MCF 10A (cell line): ENCODE measurements at places on chromosomes 13 and 19. TPM values are rescaled to one million over a fixed set of nuclear protein-coding genes. Genes with fewer than 3 reads are reported as not detected.

GRCh38 chr19:2060884-2061494 lies 9.9 kb upstream of the MKNK2 start:
- DNase-seq: peak; percentile 78
- H3K27me3 ChIP-seq: no peaks in the 10 kb centered on the region
- H3K36me3 ChIP-seq: no peaks in the 10 kb centered on the region
- peak overlapping the region; percentile 95 for H3K27ac ChIP-seq
- H3K4me1 ChIP-seq: peaks cover 16% of the 10 kb centered on the region

Gene LIM2
- not detected in 2 replicates for total RNA-seq

Gene MATK
- total RNA-seq: not detected in 2 replicates

Gene HIPK4
- total RNA-seq: not detected in 2 replicates

- H3K27me3 ChIP-seq: no peaks in the 10 kb centered on the region
- no peaks in the 10 kb centered on the region for H3K4me1 ChIP-seq
- H3K36me3 ChIP-seq: no peaks in the 10 kb centered on the region
- no peak overlapping the region for H3K4me3 ChIP-seq
- peak; percentile 1 for DNase-seq
These were observed 112.3 kb downstream of the GPC6 start for GRCh38 chr13:93338906-93339305.

- DNase-seq: no peak
- H3K4me3 ChIP-seq: no peak overlapping the region
- H3K27me3 ChIP-seq: no peaks in the 10 kb centered on the region
- H3K4me1 ChIP-seq: peaks cover 11% of the 10 kb centered on the region
These were observed 510.1 kb downstream of the IRS2 start for GRCh38 chr13:109276261-109276660.

DNA sequence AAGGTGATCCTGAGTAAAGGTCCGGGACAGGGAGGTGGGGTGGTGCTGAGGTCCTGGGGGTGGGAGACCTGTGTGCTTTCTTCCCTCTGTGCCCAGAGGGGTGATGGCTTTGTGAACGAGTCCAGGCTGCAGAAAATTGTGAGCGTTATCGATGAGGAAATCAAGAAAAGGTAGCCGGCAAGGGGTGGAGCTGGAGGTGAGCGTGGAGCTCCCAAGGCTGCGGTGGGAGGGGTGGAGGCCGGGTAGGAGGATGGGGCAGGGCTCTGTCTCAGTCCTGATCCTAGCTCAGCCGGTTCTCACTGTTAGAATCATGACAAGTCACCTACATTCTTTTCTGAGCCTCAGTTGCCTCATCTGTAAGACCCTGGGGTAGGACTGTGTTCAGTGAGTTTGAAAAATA lies 4.0 kb downstream of the SELENOV start:
- no peak overlapping the region for H3K27ac ChIP-seq
- no peak overlapping the region for H3K4me3 ChIP-seq
- H3K36me3 ChIP-seq: no peaks in the 10 kb centered on the region
- no peak for DNase-seq

DNA sequence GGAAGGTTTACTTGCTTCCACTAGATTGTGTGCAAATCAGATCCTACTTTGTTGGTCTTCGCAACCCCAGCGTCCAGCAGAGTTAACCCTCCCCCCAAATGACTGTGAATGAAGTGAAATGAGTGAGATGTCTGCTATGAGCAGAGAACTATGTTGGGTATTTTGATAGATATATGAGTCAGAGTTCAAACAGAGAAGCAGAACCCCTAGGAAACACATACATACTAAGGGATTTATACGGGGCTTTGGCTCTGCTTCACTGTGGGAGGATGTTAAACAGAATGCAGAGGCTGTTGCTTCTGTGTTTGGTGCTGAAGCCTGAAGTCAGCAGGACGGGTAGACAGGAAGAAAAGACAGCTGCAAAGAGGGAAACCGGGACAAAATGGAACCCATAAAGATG lies 197.0 kb downstream of the MZT1 start:
- no peak overlapping the region for H3K4me3 ChIP-seq
- no peaks in the 10 kb centered on the region for H3K36me3 ChIP-seq
- peaks cover 29% of the 10 kb centered on the region for H3K27me3 ChIP-seq
- DNase-seq: no peak
- H3K4me1 ChIP-seq: no peaks in the 10 kb centered on the region

GRCh38 chr13:20492641-20493040 lies 33.0 kb downstream of the CRYL1 start:
- no peaks in the 10 kb centered on the region for H3K27me3 ChIP-seq
- peak; percentile 66 for DNase-seq
- H3K4me3 ChIP-seq: no peak overlapping the region
- H3K4me1 ChIP-seq: peaks cover 13% of the 10 kb centered on the region

DNA sequence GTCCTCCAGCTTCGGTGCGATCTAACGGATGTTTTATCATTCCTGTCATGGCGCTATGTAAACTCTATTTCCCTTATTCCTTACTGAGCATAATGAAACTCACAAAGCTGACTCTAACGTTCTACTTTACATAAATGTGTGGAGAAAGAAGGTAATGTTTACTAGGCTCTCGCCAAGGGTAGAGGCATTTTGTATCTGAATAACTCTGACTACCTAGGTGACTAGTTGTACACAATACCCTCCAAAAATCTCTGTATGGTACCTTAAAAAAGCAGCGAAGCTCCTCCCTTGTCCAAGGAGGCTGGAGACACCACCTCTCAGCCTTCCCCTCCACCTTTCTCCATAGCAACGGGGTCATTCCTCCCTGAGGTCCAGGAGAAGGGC lies 316 bp upstream of the ZNF530 start:
- peaks cover 8% of the 10 kb centered on the region for H3K4me1 ChIP-seq
- DNase-seq: no peak
- peaks cover 4% of the 10 kb centered on the region for H3K36me3 ChIP-seq

GRCh38 chr19:29785955-29786589 lies 25.7 kb upstream of the CCNE1 start:
- H3K4me1 ChIP-seq: no peaks in the 10 kb centered on the region
- DNase-seq: no peak

GRCh38 chr19:2546128-2547032 lies 70.5 kb downstream of the GADD45B start:
- no peaks in the 10 kb centered on the region for H3K27me3 ChIP-seq
- peaks cover 20% of the 10 kb centered on the region for H3K4me1 ChIP-seq
- peaks cover 7% of the 10 kb centered on the region for H3K36me3 ChIP-seq
- H3K4me3 ChIP-seq: no peak overlapping the region

Gene FCER2
- not detected in 2 replicates for total RNA-seq

- DNase-seq: peak; percentile 35
- H3K4me3 ChIP-seq: no peak overlapping the region
- no peak overlapping the region for H3K27ac ChIP-seq
- H3K4me1 ChIP-seq: no peaks in the 10 kb centered on the region
- no peaks in the 10 kb centered on the region for H3K27me3 ChIP-seq
These were observed 37.0 kb upstream of the CCNA1 start for GRCh38 chr13:36395280-36395679.

Gene MKNK2
- 146 and 224 TPM in 2 replicates for total RNA-seq

Gene CEACAM19
- total RNA-seq: 13.2 and 25.6 TPM in 2 replicates

DNA sequence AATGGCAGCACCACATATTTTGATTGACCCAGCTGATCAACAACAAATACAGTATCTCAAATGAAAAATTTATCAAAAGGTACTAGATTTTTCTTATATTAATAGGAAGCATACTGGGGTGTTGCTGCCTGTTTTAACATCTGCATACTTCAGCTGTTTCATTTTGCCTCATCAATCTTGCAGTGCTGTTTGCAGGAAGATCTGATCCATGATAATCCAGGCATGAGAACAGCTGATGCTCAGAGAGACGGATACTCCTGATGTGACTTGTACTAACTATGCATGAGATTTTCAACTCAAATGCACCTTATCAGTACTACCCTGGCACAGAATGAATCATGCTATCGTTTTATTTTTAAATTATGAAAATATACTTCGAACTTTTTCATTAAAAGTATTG lies 2136.8 kb downstream of the PCDH9 start:
- no peak overlapping the region for H3K4me3 ChIP-seq
- no peak for DNase-seq
- H3K27ac ChIP-seq: no peak overlapping the region
- H3K27me3 ChIP-seq: no peaks in the 10 kb centered on the region

Gene ZNF208
- not detected in 2 replicates for total RNA-seq

DNA sequence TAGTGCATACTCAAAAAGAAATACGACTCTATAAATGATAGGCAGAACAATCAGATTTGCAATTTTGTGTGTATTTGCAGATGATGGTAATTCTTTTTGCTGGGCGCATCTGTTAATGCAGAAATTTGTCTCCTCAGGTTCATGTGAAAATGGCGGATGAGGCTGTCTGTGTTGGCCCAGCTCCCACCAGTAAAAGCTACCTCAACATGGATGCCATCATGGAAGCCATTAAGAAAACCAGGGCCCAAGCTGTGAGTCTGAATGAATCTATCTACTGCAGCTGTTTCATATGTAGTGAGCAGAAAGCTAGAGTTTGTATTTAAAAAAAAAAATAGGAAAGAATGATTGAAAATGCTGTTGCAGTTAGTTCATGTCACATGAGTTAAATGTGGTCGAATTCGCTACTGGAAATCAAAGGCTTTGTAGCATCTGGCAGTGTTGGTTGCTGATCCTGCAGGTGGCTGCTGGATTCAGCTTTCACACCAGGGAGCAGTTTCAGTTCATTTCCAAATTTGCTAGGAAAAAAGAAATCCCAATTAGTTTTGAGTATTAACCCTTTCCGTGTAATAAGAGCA lies 66.0 kb downstream of the PCCA start:
- H3K4me1 ChIP-seq: peaks cover 14% of the 10 kb centered on the region
- no peaks in the 10 kb centered on the region for H3K27me3 ChIP-seq

DNA sequence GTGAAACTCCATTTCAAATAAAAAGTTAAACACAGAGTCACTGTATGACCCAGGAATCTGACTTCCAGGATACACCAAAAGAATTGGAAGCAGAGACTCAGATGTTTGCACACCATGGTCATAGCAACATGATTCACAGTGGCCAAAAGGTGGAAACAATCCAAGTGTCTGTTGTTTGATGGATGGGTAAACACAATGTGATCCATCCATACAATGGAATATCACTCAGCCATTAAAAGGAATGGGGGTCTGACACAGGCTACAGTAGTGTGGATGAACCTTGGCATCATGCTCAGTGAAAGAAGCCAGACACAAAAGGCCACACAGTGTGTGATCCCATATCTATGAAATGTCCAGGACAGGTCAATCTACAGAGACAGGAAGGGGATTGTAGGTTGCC lies 174.3 kb downstream of the PTPRS start:
- H3K36me3 ChIP-seq: peaks cover 5% of the 10 kb centered on the region
- DNase-seq: peak; percentile 50
- H3K27ac ChIP-seq: no peak overlapping the region

Gene GPALPP1
- 21.0 and 22.5 TPM in 2 replicates for total RNA-seq

DNA sequence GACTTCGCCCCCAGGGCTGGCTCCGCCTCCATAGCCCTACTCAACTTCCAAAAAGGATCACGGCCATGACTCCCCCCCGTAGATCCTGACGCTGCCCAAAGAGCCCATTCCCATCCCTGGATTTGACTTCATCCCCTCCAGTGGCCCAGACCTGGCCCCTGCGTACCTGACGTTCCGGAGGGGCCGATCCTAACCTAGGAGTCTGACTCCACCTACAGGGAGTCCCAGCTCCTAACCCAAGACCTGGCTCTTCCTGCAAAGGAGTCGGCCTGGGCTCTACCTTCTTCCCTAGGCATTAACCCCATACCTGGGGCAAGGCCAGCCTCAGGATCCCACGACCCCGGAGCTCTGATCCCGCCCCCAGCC lies 10.8 kb downstream of the STAP2 start:
- H3K27ac ChIP-seq: no peak overlapping the region
- H3K4me1 ChIP-seq: no peaks in the 10 kb centered on the region
- DNase-seq: no peak
- no peaks in the 10 kb centered on the region for H3K27me3 ChIP-seq

Gene CYP4F2
- total RNA-seq: 0.14 and 0.59 TPM in 2 replicates

DNA sequence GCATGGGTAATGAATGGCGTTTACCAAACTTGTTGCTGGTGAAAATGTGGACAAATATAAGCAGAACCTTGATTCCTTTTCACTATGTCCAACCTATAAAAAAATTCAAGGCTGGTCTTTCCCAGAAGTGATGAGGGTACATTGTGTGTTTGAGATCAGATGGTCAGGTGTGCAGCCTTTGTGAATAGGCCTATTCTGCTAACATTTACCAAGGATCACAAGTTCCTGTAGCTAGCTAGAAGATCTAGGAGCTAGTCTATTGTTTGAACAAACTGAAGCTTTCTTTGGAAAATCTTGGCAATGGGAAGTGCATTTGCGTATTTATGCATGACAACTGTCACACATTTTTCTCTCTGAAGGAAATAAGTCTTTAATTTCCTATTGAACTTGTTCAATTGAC lies 489.6 kb downstream of the KLF5 start:
- H3K4me1 ChIP-seq: no peaks in the 10 kb centered on the region
- no peak for DNase-seq
- H3K4me3 ChIP-seq: no peak overlapping the region

DNA sequence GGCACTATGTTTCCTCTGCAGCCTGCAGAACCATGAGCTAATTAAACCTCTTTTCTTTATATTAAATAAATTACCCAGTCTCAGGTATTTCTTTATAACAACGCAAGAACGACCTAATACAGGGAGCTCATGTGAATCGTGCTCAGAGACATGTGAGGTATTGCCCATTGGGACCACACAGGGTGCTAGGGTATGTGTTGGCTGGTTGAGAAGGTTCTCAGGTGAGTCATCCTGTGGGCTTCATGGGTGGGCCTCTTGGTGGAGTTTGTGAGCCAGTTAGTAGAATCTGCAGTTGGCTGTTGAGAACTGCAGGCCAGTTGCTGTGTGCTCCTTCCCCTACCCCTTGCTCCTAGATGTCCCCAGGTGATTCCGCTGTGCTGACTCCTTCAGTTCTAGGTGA lies 163.0 kb downstream of the HS6ST3 start:
- H3K36me3 ChIP-seq: no peaks in the 10 kb centered on the region
- no peak for DNase-seq
- H3K4me3 ChIP-seq: no peak overlapping the region
- no peaks in the 10 kb centered on the region for H3K4me1 ChIP-seq
- no peak overlapping the region for H3K27ac ChIP-seq

Gene ZNF823
- 0.54 and 1.9 TPM in 2 replicates for total RNA-seq

DNA sequence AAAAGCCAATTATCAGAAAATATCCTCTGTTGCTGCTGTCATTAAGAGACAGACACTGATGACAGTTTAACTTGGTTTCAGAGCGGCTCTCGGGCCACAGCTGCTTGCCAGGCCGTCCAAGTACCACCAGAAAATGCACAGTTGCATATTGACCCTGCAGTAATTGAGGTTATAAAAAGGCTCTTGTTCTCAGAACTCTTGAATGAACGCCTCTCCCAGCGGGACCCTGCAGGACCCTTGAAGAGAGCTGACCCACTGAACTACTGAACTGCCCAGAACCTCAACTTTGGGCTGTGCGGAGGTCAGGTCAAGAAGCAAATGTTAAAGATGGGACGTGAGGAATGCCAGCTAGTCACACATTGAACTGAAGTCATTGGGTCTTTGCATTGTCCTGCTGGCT lies 1559.0 kb upstream of the SLC10A2 start:
- H3K27ac ChIP-seq: no peak overlapping the region
- no peak overlapping the region for H3K4me3 ChIP-seq
- no peaks in the 10 kb centered on the region for H3K4me1 ChIP-seq
- no peaks in the 10 kb centered on the region for H3K27me3 ChIP-seq
